Activated gamma-delta T cell treated with Interleukin-2 at 50 U/mL for 16 hours (primary cell): ENCODE measurements at places on chromosomes 13 and 19.

GRCh38 chr19:678791-679388, 2.7 kb downstream of the FSTL3 start:
- no peak for DNase-seq

DNA sequence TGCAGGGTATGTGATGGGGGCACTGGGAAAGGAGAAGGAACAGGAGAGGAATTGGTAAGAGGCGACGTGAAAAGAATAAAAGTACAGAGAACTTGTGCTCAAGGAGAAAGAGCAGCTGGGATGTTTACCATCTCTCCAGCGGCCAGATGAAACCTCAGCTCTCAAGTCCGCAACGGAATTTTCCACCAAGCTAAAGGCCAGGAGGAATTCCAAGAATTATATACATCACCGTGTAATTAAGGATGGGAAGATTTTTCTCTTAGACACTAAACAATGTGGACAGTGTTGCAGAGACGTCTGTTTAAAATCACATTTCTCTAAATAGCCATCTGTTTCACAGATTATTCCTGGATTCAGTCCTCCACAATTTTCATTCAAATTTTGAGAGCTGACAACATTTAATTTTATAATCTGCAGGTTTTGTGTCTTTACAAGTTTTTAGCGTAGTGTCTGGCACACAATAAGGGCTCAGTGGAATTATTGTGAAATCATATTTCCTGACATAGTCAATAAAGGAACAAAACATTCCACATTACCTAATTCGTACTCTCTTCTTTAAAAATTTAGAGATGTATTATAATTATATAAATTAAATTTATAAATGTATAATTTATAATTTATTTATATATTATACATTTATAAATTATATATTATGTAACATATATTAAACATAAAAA, 23.0 kb upstream of the USP29 start:
- DNase-seq: no peak

DNA sequence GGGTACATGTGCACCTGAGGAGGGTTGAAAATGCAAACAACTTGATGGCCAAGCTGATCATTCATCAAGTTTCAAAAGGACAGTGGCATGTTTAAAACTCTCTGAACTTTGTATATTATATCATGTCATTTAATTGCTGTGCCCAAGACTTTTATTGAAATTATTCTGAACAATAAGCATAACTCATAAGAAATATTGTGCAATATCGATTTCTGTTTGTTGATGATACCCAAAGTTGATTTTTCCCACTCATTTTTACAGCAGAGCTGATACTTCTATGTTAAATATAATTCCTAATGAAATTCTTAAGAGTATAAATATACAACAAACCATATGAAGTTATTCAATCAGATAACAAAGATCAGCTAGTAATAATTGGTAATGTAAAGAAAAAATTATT, 49.1 kb downstream of the PCDH17 start:
- no peak for DNase-seq

DNA sequence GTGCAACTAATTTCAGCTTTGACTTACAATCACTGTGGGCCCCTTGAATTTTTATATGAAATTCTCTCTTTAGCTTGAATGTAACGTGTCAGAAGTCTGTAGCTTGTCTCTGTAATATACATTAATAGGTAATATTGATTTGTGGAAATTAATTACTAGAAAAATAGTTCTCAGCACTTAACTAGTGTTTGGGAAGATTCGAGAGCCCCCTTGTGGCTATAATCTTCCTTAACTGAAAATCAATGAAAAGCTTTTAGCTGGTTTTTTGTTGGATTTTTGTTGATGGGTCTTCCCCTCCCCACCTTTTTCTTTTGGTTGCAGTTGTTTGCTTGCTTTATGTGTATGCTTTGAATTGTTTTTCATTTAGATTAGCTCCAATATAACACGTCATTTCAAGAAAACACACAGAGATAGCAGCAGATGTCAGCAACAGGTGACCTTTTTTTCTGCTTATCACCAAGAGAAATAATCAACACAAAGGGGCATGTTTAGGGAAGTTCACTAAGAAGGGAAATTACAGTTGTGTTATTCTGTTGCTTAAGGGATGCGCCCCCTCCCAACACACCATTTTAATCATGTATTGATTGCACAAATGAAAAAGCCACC, 176.8 kb downstream of the OXGR1 start:
- DNase-seq: no peak

DNA sequence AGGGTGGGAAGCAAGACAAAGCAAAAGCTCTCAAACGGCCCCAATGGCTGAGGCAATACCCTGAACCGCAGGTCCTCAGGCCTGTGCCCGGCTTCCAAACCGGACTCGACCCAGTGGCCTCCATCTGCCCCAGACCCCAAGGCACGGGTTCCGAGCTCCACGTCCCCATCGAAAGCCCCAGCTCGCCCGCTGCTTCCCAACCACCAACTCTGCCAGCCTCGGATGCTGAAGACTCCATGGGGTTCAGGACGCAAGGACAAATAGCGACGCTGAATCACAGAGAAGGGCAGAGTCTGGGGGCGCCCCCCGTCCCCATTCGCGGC, 559 bp downstream of the POLR2E start:
- DNase-seq: no peak

GRCh38 chr13:21590231-21590630, 13.7 kb downstream of the MICU2 start:
- DNase-seq: no peak

- DNase-seq: no peak
Measured at GRCh38 chr13:84130495-84131114, 248.3 kb upstream of the SLITRK1 start.
